ENCODE measurements at places on chromosomes 2 and 18. TPM values are rescaled to one million over a fixed set of nuclear protein-coding genes. Genes with fewer than 3 reads are reported as not detected.

DNA sequence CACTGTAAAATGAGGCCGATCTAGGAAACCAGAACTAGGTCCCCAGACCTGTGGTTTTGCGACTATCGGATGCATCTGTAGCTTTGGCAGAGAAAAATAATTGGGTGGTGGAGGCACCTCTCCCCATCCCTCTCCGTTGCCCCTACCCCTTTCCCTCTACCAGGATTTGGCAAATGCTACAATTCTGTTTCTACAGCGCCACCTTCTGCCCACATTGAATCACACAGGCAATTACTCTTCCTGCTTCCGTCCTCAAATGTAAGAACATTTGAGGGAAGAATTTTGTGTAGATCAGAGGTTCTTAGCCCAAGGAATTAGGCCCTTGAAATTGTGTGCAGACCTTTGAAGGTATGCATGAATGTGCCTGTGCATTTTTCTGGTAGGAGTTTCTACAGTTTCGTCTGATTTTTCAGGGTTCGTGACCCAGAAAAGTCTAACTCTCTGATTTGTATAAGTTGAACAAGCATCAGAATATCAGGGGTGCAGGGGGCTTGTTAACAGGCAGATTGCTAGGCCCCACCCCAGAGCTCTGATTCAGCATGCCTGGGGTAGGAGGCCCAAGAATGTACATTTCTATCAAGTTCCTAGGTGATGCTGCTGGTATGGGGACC is 11.2 kb downstream of the ATP6V1B1 start:
- no peak overlapping the region for H3K27ac ChIP-seq
- peaks cover 60% of the 10 kb centered on the region for H3K27me3 ChIP-seq
- DNase-seq, result no peak
- H3K4me1 ChIP-seq, result peaks cover 2% of the 10 kb centered on the region

- DNase-seq, result peak; percentile 3
- no peaks in the 10 kb centered on the region for H3K27me3 ChIP-seq
- peaks cover 37% of the 10 kb centered on the region for H3K36me3 ChIP-seq
Observed at GRCh38 chr2:232260075-232260474, 118.5 kb upstream of the ALPP start.

DNA sequence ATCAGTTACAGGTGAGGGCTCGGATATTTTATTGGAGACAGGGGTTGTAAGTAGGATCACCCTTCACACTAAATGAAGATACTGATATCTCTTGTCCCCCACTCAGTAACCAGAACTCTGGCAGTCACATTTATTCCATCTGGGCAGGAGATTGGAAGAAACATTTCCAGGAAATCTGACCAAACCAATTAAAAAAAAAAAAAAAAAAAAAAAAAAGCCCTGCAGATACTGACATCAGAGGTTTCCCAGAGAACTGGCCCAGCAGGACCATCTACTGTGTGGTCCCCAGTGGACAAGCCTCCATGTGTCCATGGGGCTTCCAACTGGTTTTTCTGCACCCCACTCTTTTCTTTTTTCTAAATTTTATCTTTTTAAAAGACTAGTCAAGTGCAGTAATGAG is 41.3 kb downstream of the SH2D6 start:
- H3K27me3 ChIP-seq, result no peaks in the 10 kb centered on the region
- H3K4me1 ChIP-seq, result peaks cover 16% of the 10 kb centered on the region
- no peak for DNase-seq
- no peak overlapping the region for H3K27ac ChIP-seq

- no peak overlapping the region for H3K4me3 ChIP-seq
- no peak for DNase-seq
- no peaks in the 10 kb centered on the region for H3K4me1 ChIP-seq
- no peaks in the 10 kb centered on the region for H3K27me3 ChIP-seq
Observed at GRCh38 chr2:192016265-192016664, 169.4 kb upstream of the CAVIN2 start.

- DNase-seq, result no peak
- H3K4me3 ChIP-seq, result no peak overlapping the region
- no peak overlapping the region for H3K27ac ChIP-seq
- peaks cover 73% of the 10 kb centered on the region for H3K36me3 ChIP-seq
- no peaks in the 10 kb centered on the region for H3K27me3 ChIP-seq
Observed at GRCh38 chr18:13099113-13099512, 108.0 kb downstream of the CEP192 start.

GRCh38 chr2:205936446-205936845 is 149.5 kb downstream of the INO80D start:
- no peak for DNase-seq
- H3K36me3 ChIP-seq, result no peaks in the 10 kb centered on the region
- H3K27ac ChIP-seq, result no peak overlapping the region
- peaks cover 7% of the 10 kb centered on the region for H3K4me1 ChIP-seq
- H3K27me3 ChIP-seq, result no peaks in the 10 kb centered on the region

- no peak for DNase-seq
- no peaks in the 10 kb centered on the region for H3K27me3 ChIP-seq
- no peaks in the 10 kb centered on the region for H3K36me3 ChIP-seq
- no peak overlapping the region for H3K4me3 ChIP-seq
Observed at GRCh38 chr18:68427951-68428401, 286.9 kb downstream of the TMX3 start.

Gene CYS1
- 22.1 TPM for polyA plus RNA-seq

Gene MOCOS
- 3.8 TPM for polyA plus RNA-seq

DNA sequence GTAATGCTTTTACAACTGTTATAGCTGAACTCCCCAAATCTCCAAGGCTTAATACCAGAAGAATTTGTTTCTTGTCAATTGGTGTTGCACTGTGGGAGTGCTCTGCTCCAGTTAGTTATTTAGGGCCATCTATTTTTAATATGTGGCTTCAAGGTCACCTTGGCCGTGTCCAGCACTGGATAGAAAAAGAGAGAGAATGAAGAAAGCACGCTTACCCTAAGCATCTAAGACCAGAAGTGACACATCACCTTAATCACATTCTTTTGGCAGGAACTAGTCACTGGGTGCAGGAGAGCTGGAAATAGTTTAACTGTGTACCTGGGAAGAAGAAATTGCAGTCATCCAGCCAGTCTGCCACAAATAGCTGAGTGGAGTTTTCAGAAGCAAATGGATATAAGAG is 78.8 kb downstream of the VWC2L start:
- no peak overlapping the region for H3K27ac ChIP-seq
- H3K4me1 ChIP-seq, result no peaks in the 10 kb centered on the region
- no peaks in the 10 kb centered on the region for H3K27me3 ChIP-seq
- H3K36me3 ChIP-seq, result no peaks in the 10 kb centered on the region
- no peak overlapping the region for H3K4me3 ChIP-seq

Gene TTN
- polyA plus RNA-seq, result 0.90 TPM

Gene GKN2
- 0.10 TPM for polyA plus RNA-seq

Gene DCDC2C
- polyA plus RNA-seq, result 0.33 TPM

DNA sequence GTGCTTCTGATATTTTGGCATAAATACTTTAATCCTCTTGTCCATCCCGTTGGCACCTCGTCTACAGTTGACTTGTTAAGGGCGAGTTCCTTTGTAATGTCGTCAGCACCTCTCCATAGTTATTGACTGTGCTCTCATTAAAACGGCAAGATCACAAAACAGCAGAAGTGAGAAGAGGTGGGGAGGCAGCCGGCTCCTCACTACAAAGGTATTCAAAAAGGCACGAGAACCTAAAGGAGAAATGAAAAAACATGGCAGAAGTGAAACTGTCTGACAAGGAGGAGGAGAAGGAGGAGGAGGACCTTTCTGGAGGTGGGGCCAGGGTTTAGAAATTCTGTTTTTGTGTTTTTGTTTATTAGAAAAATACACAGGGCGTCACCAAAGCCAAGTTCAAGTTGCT is 235.6 kb downstream of the BCL11A start:
- peaks cover 13% of the 10 kb centered on the region for H3K4me1 ChIP-seq
- H3K27ac ChIP-seq, result no peak overlapping the region
- no peaks in the 10 kb centered on the region for H3K27me3 ChIP-seq
- no peak for DNase-seq
- no peaks in the 10 kb centered on the region for H3K36me3 ChIP-seq
- no peak overlapping the region for H3K4me3 ChIP-seq

DNA sequence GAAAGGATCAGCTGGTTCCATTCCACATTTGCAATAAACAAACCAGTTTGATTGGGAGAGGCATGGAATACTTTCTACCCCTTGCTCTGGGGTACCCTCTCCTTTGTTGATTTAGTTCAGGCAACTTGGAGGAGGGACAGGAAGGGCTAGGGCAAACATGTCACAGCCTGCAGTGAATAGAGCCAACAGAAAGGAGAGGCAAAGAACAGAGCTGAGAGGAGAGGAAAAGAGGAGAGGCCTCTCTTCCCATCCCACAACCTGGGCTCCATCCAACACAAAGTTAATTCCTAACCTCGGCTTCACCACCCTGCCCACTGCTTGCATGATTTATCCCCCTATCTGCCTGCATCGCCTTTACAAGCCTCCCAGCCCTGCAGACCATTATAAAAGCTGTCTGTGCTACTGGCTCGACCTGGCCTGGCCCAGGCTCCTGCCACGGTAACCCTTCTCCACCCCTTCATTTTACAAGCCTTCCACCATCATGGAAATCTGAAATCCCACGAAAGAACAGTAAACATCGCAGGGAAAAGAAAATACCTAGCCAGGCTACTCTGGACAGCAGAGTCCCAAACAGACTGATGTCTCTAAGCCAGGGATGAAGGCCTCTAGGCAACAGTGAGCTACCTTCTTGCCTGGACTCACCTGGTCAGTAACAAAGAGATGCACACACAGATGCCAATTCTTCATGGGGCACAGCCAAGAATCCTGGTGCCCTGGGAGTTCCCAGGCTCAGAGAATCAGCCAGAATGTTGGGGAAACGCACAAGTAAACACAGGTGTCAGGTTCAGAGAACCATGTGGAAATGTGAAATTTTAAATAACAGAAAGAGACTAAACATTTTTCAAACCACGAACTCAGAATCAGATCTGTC is 43.6 kb downstream of the NHEJ1 start:
- H3K27me3 ChIP-seq, result no peaks in the 10 kb centered on the region
- peak overlapping the region; percentile 52 for H3K27ac ChIP-seq
- H3K4me1 ChIP-seq, result peaks cover 63% of the 10 kb centered on the region
- DNase-seq, result no peak
- no peak overlapping the region for H3K4me3 ChIP-seq
- no peaks in the 10 kb centered on the region for H3K36me3 ChIP-seq

Gene FEV
- 11.9 TPM for polyA plus RNA-seq

GRCh38 chr2:236562434-236562833 is 7.2 kb upstream of the ACKR3 start:
- H3K4me3 ChIP-seq, result no peak overlapping the region
- no peaks in the 10 kb centered on the region for H3K27me3 ChIP-seq
- peaks cover 39% of the 10 kb centered on the region for H3K4me1 ChIP-seq
- peak; percentile 58 for DNase-seq
- H3K36me3 ChIP-seq, result no peaks in the 10 kb centered on the region
- H3K27ac ChIP-seq, result peak overlapping the region; percentile 13

- H3K27me3 ChIP-seq, result no peaks in the 10 kb centered on the region
- peaks cover 3% of the 10 kb centered on the region for H3K4me1 ChIP-seq
- H3K36me3 ChIP-seq, result peaks cover 13% of the 10 kb centered on the region
- DNase-seq, result peak; percentile 7
Observed at GRCh38 chr18:9188359-9189231, 52.0 kb downstream of the ANKRD12 start.

GRCh38 chr18:49135877-49136276 is 185.1 kb upstream of the SMAD7 start:
- H3K4me1 ChIP-seq, result no peaks in the 10 kb centered on the region
- H3K27me3 ChIP-seq, result no peaks in the 10 kb centered on the region
- no peaks in the 10 kb centered on the region for H3K36me3 ChIP-seq
- H3K27ac ChIP-seq, result no peak overlapping the region
- no peak overlapping the region for H3K4me3 ChIP-seq

GRCh38 chr18:7954238-7954637 is 387.1 kb downstream of the PTPRM start:
- H3K36me3 ChIP-seq, result peaks cover 6% of the 10 kb centered on the region
- peaks cover 2% of the 10 kb centered on the region for H3K4me1 ChIP-seq
- DNase-seq, result no peak
- peak overlapping the region; percentile 78 for H3K27ac ChIP-seq
- H3K27me3 ChIP-seq, result no peaks in the 10 kb centered on the region
- H3K4me3 ChIP-seq, result no peak overlapping the region

Gene SLC23A3
- polyA plus RNA-seq, result 6.2 TPM

Measured in large intestine (tissue), 12 donors.